ENCODE measurements at places on chromosomes 16 and 17.

DNA sequence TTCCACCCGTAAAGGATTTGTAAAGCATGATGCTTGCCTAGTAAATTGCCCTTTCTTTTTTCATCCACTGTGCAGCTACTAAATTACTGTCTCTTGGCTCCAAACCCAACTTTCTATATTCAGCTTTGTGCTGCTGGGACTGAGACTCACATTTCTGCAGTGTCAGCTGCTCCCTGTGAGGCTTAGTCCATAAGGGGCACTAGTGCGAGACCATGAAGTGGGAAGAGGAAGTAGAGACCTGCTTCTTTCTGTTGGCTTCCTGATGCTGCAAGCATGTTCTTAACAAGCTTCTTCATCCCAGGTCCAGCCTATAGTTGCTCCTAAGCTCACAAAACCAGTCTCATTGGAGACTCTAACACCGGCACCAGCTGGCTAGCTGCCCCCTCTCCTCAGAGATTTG is 74.9 kb upstream of the HS3ST2 start:
- no peak for DNase-seq

GRCh38 chr17:6823011-6823442 is 8.5 kb downstream of the TEKT1 start:
- DNase-seq = no peak

DNA sequence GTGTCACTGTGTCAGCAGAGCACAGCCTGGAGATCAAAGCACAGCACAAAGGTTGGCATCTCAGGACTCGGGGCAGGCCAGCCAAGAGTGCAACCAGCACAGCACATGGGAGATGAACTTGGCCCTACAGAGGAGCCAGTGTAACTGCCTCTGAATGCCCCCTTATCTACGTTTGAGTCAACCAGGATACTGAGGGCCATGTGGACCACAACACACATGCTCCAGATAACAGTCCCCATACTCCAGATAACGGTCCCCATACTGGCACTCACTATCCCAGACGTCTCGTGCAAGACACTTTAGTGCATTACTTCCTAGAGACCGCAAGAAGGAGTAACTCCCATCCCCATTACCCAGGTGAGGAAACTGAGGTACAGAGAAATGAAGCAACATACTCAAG is 88.2 kb downstream of the XYLT1 start:
- DNase-seq = no peak

DNA sequence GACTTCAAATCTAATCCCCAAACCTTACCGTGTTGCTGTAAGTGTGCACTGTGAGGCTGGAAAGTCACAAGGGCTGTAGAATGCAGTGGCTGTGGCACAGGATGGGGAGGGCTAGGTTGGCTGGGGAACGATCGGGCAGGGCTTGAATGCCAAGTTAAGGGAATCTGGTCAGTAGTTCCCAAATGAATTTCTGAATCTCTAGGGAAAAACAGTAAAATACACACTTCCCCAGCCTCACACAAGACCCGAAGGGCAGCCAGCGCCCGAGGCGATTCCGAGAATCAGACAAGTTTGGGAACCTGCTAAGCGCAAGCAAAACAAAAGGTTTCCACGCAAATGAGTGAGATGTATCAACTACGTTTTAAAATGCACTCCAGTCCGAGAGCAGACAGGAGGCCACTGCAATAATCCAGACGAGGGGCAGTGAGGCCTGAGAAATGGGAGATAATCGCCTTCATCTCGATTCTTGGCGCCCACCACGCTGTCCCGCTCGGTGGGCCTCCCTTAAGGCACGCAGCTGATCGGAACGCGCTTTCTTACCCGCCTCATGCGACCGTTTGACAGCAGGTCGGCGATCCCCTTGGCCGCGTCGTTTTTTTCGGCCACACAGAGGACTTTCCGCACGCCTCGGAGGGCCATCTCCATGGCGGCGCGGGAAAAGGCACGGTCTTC is 599 bp downstream of the TOP3A start:
- DNase-seq = no peak

DNA sequence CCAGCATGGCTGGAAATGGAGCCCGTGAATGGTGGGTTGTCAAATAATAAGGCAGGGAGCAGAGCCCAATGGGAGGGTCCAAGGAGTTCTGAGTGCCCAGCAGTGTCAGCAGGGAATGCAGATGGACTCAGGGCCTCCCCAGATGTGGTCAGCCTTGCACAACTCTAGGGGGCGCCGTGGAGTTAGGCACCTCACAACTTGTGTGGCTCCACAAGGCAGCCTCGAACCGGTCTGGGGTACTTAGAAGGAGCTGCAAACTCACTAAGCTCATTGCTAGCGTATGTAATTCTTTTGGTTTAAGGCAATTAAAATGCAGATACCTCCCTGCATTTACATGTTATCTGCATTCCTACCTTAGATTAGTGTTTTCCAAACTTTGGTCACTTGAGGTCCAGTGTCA is 18.1 kb downstream of the IRF8 start:
- DNase-seq = no peak

DNA sequence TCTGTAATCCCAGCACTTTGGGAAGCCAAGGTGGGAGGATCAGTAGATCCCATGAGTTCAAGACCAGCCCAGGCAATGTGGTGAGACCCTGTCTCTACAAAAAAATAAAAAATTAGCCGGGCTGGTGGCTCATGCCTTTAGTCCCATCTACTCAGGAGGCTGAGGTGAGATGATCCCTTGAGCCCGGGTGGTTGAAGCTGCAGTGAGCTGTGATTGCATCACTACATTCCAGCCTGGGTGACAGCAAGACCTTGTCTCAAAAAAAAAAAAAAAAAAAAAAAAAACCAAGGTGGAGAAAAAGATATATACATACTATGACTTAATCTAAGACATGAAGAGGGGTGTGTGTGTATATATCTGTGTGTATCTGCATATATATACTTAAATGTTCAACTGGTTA is 26.7 kb downstream of the BBS2 start:
- DNase-seq = no peak

- no peak for DNase-seq
Measured at GRCh38 chr17:82979718-82980117, 99.7 kb upstream of the METRNL start.

DNA sequence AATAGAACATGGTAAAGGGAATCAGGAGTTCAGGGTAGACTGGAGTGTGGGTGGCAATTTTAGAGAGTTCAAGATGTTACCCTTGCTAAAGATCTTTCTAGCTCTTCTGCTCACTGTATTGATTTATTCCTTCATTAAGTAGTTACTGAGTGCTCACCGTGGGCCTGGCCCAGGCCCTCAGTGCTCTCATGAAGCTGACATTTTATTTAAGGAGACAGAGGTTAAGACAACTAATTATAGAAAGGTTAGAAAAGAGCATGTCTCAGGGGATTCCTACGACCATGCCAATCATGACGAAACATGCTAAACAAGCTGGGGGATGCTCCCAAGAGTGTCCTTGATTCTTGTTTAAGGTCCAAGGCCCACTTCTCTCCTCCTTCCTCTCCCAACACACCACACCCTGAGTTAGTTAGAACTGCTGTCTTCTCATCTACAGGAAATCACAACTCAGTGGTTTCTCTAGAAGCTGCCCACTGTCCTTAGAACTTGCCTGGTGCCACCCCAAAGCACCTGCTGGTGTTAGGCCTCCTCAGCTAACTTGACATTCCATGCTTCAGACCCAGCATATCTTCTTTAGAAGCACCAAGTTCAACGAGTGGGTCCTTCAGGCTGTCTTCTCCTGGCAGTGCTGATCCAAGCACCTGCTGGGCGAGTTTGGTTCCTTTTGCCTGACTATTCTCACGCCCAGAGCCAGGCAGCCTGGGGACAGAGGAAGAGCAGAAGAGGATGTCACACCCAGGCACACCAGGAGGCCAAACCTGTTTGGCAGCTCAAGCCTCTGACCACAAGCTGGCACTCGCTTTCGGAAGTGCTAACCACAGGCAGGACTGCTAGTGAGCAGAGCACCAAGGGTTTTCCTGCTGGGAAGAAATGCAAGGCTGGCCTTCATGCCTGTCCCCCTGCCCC is 79.0 kb downstream of the GAS7 start:
- no peak for DNase-seq

DNA sequence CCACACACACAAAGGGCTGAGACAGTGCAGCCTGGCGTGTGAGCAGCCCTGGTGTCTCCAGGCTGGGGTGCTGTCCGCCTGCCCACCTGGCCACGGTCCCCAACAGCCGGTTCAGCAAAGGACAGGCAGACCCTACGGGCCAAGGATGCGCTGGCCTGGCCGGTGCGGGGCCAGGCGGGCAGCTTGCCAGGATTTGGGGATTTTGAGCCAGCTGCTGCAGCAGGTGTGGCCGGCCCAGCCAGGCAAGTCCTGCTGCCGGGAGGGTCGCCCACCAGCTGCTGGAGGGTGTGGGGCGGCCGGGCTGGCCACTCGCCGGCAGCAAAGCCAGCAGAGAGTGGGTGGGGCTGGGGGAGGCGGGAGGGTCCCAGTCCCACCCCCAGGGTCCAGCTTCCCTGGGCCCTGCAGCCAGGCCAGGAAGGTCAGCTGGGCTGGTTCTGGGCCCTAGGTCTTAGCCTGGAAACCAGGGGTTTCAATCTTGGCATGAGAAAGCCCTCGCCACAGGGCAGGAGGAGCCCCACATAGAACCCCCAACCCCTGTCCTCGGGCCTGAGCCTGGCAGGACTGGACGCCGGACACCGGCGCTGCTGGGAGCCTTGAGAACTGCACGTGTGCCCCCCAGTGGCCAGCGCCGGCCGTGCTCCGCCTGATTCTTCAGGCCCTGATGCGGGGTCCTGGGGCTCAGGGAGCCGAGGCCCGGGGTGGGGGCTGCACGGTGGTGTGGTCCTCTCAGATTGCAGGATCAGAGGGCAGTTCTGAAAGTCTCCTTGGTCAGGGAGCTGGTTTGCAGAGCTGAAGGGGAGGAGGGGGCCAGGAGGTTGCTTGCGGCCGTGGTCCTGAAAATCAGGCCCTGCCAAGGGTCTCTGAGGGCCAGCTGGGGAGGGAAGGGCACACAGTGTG is 17.6 kb upstream of the SSTR5 start:
- no peak for DNase-seq

GRCh38 chr16:89993971-89994370 is 25.3 kb downstream of the DBNDD1 start:
- DNase-seq = no peak

DNA sequence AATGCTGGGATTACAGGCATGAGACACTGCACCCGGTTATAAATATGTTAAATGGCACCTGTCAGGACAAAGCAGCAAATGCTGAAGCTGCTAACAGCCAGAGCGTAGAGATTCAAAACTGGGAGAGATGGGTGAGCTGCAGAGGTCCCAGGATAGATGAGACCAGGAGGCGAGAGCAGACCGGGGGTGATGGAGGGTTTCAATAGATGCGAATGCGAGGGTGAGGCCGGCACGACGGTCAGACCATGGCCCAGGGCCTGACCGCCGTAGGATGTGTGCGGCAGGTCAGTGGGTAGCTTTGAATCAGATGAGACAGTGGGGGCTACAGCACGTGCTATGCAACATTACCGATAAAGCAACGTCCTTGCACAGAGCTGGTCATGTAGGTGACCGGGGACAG is 14.3 kb downstream of the CCDC40 start:
- no peak for DNase-seq

GRCh38 chr17:31859487-31860008 is 504 bp upstream of the COPRS start:
- no peak for DNase-seq

Data from stimulated activated naive CD4-positive, alpha-beta T cell treated with Interleukin-2 at 50 U/mL for 16 hours (primary cell).